Choroid plexus epithelial cell (primary cell): ENCODE measurements at places on chromosomes 1 and 21.

GRCh38 chr1:226677027-226678020 lies 61.8 kb downstream of the ITPKB start:
- peak; percentile 56 for DNase-seq

- no peak for DNase-seq
Observed at GRCh38 chr1:14598007-14598497, 433 bp upstream of the KAZN start.

- DNase-seq: no peak
Observed at GRCh38 chr1:189021577-189021976, 1456.1 kb downstream of the BRINP3 start.

- DNase-seq: no peak
Observed at GRCh38 chr1:49971088-49971487, 52.7 kb downstream of the AGBL4 start.

DNA sequence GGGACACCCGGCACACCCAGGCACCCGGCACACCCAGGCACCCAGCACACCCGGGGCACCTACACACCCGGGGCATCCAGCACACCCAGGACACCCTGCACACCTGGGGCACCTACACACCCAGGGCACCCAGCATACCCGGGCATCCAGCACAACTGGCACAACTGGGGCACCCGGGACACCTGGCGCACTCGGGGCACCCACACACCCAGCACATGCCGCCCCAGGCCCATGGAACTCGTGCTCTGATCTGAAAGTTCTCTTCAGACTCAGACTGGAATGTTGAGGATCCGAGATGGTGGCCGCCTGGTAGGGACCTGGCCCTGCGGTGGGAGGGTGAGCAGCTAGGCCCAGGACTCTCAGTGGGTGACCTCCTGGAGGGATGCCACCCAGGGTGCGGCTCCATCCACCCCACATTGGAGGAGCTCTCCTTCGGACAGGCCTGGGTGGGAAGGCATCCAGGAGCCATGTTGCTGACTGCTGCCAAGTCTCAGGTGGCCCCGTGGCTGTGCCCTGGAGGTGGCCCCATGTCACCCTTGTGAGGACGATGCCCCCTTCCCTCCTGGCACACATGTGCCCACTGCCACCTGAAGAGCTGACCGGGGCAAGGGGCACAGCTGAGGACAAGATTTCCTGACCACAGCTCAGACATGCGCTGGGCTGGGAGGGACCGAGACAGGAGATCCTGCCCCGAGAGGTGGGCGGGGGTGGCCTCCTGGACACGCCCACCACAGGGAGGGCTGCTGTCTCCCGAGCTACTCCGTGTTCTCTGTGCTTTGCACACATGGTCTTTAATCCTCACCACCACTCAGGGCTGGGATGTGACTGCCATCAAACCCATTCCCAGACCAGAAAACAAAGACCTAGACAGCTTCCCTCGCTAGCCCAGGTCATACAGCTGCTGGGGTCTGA lies 37.0 kb downstream of the UBE2G2 start:
- peak; percentile 16 for DNase-seq

- DNase-seq: peak; percentile 72
Observed at GRCh38 chr1:41681331-41682098, 197.0 kb upstream of the EDN2 start.

DNA sequence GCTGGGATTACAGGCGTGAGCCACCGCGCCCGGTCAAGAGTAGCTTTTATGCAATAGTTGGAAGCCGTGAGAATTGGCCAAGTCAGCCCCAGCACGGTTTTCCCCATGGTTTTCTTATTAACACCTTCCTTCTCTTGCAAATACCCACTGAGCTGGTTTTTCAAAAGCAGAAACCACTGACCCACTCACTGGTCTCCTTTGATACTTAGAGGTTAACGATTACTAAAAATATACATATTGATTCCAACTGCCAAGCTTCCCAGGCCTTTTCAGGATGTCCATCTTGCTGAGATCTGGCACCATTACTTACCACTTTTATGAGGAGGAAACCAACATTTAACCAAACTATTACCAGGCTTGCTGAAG lies 25.9 kb upstream of the TARDBP start:
- DNase-seq: no peak

DNA sequence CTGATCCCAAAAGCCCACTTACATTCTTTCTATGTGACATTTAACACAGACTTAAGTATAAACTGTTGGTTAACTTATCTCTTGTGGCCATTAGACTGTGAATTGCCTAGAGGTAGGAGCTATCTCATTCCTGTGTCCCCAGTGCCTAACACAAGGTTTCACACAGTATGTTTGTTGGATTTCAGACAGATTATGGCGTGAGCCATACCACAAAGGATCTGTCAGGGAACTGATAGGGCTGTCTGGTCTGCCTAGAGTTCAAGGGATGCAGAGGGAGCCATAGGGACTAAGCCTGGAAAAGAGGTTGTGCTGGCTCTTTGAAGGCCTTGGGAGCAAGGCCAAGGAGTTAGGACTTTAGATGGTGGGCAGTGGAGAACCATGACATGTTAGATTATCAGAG lies 40.0 kb downstream of the MEF2D start:
- no peak for DNase-seq

- no peak for DNase-seq
Observed at GRCh38 chr21:39057121-39057520, 126.1 kb downstream of the PSMG1 start.

- no peak for DNase-seq
Observed at GRCh38 chr1:17887661-17888371, 132.7 kb downstream of the ACTL8 start.

DNA sequence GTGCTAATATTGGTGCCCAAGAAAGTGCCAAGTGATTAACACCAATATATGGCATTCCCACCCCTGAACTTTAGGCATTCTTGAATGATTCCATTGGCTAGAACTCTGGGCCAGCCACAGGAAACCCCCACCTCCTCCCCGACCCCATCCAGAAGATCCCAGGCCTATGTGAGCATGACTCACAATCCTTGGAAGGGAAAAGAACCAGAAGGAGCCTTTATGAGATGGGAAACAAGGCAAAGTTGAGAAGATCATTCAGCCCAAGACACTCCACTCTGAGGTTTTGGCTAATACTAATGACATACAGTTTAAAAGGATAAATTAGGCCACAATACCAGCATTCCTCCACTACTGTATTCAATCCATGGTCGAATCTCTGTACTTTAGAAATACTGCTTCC lies 21.8 kb downstream of the ELK4 start:
- peak; percentile 57 for DNase-seq

DNA sequence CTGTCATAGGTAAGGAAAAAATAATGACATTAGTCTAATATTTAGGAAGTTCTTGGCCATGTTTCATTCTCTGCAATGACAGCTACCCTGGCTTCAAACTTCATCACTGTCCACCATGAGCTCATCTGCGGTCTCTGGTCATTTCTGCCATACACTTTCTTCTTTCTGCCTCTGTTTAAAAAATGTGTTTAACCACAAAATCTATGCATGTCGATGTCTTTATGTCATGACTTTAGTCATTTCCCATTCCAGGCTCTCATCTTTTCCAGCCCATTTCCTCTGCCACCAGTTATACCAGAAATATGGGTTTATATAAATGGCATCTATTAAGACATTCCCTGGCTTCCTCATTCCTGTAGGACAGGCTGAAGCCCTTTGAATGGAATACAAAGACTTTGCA lies 68.5 kb upstream of the DUSP10 start:
- DNase-seq: peak; percentile 53

DNA sequence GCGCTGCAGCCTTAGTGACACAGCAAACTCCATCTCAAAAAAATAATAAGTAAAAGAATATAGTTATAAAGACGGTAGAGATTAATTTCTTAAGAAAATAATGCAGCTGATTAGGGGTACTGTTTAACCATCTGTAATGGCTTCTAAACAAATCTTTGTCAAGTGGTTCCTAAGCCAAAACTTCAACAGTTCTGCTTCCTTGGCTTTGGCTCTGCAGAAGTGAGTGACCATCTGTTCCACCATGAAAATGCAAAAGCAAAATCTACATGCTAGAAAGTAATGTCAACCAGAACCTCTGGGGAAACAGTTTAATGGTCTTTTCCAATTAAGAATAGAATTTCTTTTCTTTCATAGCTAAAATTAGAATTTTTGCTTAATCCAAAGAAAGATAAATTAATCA lies 8.3 kb upstream of the SH2D5 start:
- DNase-seq: no peak

DNA sequence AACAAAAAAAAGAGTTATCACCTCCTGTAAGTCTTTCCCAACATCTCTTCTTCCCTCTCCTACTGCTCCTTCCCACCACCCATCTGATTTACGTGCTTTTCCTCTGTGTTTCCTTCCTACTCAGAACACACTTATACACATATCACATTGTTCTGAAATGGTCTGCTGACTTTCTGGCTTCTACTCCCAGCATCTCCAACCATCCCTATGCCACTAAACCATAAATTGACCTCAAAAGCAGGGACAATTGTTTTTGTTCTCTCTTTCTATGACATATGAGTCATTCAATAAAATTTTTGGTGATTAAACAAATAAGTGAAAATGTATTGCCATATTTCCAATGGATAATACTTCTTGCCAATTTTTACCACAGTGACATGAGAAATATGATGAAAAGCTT lies 8.2 kb downstream of the GOLPH3L start:
- DNase-seq: no peak

DNA sequence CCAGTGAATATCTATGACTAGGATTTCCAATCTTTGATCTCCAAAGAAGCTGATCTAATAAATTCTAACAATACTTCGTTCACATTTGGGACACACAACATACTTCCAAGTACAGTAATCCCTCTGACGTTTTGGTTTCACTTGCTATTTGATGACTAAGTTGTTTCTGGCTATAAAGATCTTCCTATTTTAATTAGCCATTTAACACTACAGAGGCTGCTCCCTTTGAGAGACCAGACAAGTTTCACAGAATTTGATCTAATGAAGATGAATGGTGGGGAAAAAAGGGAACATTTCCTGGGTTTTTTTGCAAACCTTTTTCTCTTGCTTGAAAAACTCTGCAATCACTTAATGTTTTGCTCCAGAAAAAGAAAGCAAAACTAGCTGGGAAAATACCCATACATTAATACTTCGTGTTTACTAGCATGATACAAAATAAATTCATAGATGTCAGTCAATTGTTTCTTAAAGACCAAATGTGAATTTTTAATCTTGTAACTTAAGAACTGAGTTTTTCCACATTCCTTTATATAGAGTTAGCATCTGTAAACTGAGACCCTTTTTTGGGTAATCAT lies 28.0 kb upstream of the GLIS1 start:
- DNase-seq: peak; percentile 71
